ENCODE measurements at places on chromosomes 7 and 10.

GRCh38 chr7:46493196-46493595 lies 572.1 kb upstream of the IGFBP3 start:
- DNase-seq = no peak

GRCh38 chr7:24665564-24666294 lies 91.5 kb downstream of the GSDME start:
- DNase-seq = peak; percentile 69

- no peak for DNase-seq
Observed at GRCh38 chr7:143494622-143495021, 16.9 kb downstream of the TAS2R41 start.

DNA sequence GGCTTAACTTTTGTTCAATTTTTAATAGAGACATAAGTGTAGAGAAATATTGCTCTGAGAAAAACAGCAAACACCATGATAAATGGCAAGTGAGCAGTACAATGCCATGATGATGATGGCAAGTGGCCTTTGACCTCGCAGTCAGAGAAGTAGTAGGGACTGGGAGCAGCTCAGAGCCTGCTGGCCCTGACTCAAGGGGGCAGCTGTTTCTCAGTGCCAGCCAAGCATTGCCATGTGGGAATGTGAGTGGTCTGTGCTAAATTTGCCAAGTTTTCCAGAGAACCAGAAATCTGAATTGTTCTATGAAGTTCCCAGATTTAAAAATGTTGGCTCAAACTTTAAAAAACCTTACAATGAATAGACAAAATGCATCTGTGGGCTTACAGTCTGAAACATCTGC lies 187.9 kb downstream of the BICC1 start:
- DNase-seq = no peak

GRCh38 chr7:99579956-99580777 lies 17.9 kb upstream of the TMEM225B start:
- peak; percentile 58 for DNase-seq

Measured in thymus (tissue), 14 donors.